ENCODE measurements at places on chromosomes 7 and 10.

GRCh38 chr10:63806330-63806729 is 285.1 kb downstream of the REEP3 start:
- DNase-seq: no peak

- no peak for DNase-seq
Measured at GRCh38 chr7:131674131-131674530, 117.7 kb upstream of the PODXL start.

- no peak for DNase-seq
Measured at GRCh38 chr10:106280896-106281460, 883.5 kb downstream of the SORCS1 start.

DNA sequence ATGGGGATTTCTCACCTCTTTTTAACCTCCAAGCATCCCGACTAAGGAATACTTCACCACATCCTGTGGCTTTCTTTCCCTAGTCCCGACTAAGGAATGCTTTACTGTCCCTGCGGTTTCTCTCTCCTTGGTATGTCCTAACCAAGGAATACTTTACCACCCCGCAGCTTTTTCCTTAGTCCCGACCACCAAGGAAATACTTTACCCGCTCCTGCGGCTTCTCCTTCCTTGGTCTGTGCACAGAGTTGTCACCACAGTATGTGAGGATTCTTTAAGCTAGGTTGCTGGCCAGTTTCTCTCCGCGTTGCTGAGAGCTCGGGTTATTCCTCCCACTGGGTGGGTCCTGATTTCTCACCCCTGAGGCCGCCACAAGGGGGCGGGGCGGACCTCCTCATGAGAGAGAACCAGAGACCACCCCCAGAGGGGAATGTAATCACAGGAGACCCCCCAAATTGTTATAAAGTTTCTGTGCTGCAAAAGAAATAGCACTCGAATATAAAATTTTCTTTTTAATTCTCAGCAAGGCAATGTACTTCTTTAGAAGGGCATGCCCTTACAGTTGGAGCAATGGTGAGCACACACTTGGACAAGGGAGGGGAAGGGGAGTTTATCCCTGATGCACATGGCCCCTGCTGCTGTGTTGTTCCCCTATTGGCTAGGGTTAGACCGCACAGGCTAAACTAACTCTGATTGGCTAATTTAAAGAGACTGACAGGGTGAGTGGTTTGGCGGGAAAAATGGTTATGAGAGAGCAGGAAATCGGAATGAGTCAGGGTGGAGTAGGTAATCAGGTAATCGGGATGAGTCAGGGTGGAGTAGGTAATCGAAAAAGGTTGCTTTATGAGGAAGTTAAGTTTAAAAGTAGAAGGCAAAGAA is 12.8 kb downstream of the SUGCT start:
- peak; percentile 21 for DNase-seq

DNA sequence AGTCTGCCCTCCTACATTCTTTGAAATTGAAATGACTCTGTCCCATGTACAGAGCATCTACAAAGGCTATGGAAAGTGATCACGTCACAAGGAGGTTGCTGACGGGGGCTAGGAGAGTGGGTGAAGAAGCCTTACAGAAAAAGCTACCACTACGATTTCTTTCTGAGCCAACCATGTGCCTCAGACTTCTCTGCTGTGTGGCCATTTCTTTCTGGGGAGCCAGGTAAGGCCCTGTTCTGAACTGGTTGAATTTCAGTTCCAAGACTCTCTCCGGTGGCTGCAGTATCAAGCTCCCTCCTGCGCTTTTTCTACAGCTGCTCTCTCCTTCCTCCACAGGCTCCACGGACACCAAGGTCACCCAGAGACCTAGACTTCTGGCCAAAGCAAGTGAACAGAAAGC is 112.5 kb upstream of the PRSS1 start:
- DNase-seq: no peak

GRCh38 chr7:43572516-43573049 is 10.3 kb upstream of the STK17A start:
- DNase-seq: no peak

GRCh38 chr7:101804967-101805366 is 12.5 kb upstream of the CUX1 start:
- DNase-seq: no peak

DNA sequence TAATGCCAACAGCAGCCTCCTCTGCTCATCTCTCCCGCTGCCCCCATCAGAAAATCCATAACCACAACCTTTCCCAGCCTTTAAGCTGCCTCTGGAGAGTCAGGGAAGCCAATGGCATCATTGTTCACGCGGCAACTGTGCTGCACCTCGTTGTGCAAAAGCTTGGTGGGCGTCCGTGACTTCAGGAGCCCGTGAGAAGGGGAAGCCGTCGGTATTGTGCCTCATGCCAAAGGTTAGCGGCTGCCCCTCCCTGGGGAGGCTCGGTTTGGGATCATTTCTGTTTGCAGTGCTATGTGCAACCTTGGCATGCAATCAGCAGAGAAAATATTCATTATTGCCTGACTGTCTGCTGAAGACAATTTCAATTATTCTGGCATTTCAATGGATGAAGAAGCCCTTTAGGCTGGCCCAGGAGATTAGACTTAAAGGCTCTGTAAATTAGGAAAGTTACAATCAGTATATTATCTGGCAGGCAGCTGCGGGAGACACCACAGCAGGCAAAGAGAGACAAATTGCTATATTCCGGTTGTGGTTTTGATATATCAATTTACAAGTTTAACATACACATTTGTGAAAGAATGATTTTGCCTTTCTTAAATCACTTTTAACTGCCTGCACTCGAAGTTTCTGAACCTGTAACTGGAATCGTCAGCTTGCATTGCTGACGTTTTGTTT is 244.5 kb downstream of the GATA3 start:
- DNase-seq: peak; percentile 10

DNA sequence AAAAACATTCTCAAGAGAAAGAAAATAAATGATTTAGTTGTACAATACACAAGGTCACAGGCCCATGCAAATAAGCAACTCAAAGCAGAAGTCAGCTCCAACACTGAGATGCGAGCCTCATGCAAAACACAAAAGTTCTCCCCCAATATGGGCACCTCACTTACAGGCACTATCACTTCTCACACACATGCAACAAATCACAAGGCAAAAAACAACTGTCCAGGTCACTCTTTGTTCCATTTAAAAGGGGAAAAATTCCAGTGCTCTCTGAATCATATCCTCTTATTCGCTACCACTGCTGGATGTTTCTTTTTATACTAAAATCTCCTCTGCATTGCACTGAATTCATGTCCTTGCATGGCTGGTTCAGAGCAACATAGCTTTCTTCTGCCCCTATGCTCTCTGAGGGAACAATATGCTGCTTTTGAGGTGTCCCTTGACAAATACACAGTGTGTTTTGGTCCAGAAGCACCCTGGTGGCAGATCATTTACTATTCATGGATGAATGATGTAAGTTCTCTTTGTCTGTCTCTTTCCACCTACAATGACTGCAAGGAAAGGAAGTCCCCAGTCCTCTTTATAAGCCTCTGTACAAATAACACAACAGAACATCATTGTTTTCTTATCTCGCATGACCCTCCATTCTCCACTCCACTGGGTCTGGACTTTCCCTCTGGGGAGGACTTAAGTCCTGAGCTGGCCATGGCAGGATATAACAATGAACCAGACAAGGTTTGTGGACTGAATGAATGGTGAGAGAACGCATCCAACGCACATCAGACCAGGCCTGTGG is 85.4 kb upstream of the GSDME start:
- no peak for DNase-seq

DNA sequence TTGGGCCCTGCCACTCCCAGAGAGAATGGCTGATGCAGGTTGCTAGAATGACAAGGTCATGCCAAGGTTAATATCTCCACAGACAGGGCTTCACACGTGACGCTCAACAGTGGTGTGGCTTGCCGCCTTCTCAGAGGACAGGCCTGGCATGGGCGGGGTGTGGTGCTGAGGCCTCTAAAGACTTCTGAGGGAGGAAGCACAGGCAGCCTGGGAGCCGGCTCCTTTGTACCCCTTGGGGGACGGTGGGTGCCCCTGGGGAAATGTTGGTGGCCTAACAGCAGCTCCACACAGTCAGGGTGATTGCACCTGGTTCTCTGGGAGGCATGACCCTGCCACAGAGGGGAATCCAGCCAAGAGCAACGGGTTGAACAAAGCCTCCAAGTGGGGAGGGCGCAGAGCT is 115.1 kb downstream of the PKD1L1 start:
- DNase-seq: no peak

DNA sequence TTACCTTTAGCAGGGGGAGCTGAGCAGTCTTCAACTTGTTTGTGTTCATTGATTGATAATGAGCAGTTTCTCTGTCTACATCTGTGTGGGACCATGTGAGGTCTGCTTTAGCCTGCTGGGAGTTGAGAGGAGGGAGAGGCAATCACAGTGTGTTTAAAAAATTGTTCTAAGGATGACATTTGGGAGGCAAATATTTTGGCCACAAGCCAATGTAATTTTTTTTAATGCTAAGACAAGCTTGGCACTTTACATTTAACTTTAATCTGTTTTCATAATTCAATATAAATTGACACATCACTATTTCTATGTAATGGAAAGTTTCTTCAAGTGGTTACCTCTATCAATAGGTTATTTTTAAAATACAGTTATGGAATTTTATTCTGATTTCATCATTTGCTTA is 55.9 kb upstream of the SEMA3A start:
- DNase-seq: no peak

DNA sequence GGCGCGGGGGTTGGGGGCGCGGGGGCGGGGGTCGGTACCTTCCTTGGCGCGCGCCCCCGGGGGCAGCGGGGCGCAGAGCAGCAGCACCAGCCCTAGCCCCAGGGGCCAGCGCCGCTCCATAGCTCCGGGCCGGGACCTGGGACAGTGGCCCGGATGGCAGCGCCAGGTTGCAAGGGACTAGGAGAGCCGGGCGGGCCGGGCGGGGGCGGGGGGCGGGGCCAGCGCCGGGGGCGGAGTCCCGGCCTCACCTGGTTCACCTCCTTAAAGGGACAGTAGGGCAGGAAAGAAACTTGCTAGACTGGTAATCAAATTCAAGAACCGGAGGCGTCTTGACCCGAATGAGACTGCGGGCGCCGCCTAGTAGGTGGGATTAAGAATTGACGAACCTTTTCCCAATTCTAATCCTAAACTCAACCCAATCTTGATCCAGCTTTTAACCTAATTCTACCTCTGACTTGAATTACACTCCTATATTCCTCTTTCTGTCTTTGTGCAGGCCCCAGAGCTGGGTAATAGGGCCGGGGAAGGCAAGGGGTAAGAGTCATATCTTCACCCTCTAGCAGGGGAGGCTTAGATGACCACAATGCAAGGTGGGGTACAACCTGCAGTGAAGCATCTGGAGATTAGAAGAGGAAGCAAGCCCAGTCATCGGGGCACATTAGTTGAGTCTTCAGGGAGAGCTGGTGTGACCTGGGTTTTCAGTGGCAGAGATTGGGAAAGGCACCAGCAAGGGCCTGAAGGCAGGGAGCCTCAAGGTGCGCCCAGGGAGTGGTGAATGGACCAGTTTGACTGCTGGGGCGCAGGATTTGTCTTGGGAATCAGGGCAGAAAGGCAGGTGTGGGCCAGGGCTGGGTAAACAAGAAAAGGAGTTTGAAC is at the start of gene EPHA1:
EPHA1 (minus strand) TSS at position 171 of the 876 bp plus-strand sequence; CDS start at position 120, 51 bp downstream.
- DNase-seq: peak; percentile 42

GRCh38 chr7:151411551-151411950 is 1.7 kb upstream of the WDR86 start:
- DNase-seq: no peak

DNA sequence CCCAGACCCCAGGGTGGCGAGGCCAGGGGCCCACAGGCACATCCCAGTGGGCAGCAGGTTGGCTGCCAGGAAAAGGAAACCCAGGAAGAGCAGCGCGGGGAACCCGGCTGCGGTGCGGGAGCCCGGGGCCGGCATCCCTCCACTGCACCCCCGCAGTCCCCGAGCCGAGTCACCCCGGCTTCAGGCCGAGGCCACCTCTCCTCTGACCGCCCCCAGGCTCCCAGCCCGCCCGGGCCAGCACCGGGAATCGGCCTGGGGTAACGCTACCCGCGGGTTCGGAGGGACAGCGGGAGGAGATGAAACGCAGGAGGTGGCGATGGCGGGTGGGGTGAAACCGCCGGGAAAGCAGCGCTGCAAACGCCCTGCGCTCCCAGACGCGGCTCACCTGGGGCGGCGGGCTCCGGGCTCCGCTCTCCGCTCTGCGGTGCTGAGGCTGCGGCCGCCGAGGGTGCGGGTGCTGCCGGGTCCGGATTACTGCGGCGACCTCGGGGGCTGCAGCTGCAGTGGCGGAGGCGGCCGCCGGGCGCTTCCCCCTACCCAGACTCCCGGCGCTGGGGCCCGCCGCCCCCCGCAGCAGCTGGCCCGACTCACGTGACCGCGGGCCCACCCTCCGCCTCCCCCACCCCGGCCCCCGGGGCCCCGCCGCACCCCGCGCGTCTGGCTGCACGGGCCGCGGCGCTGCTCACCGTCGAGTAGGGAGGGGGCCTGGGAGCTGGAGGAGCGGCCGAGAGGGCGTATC is at the start of gene SCRN1:
SCRN1 (minus strand) TSS at position 545 of the 739 bp plus-strand sequence. CDS start 20,734 bp downstream, outside the sequence.
- DNase-seq: peak; percentile 72

GRCh38 chr7:85186083-85186520 is 754 bp downstream of the SEMA3D start:
- peak; percentile 62 for DNase-seq

DNA sequence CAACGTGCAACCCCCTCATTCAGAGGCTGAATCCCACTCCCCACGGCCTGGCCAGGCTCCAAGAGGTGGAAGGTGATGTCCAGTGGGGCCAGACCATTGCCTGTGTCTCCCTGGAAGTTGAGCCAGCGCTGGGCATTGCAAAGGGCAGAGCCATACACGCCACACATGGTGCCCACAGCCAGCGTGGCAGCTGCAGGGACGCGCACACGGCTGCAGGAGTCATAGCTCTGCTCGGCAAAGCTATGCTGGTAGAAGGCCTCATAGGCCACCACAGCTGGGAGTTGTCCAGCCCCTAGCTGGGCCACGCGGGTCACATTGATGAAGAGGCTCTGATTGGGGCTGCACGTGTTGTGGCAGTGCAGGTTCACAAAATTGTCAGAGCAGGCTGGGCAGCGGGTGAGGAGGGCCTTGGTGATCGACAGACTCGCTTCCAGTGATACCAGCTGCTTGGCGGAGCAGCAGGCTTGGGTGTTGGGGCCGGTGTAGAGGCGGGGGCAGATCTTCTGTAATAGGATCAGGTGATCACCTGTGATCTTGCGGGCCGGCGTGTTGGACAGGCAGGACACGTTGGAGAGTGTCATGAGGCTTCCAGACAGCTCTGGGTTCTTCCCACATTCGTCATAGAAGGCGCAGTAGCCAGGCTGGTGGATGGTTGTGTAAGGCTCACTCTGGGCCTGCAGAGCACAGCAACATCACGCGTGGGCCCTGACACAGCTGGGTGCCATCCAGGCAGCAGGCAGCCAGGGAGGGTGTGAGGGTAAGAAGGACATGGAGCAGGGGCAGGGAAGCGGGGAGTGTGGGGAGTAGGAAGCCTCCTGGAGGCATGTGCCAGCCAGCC is 1.2 kb downstream of the NPC1L1 start:
- no peak for DNase-seq

DNA sequence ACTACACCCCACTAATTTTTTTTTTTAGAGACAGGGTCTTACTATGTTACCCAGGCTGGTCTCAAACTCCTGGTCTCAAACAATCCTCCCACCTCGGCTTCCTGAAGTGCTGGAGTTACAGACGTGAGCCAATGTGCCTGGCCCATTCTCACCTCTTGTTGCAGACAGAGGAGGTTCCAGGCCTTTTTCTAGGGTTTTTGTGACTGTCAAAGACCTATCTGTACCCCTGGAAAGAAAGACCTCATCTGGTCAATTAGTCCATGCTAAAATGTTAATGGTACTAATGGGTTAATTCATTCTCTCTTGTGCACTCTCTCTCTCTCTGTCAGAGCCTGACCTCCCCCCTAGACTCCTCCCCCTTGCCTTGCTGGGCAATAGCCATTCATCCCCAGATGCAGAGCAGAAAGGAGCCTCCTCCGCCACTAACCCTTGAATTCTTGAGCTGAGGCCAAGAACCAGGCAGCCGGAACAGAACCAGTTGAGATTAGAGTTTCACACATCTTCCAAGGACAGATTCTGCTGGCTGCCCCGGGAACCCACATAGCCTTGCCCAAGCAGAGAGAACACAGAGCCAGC is 209.7 kb downstream of the SKIDA1 start:
- peak; percentile 62 for DNase-seq

Measured in nephron progenitor cell (in vitro differentiated cells).